ENCODE measurements at places on chromosomes 5 and 9. TPM values are rescaled to one million over a fixed set of nuclear protein-coding genes. Genes with fewer than 3 reads are reported as not detected.

DNA sequence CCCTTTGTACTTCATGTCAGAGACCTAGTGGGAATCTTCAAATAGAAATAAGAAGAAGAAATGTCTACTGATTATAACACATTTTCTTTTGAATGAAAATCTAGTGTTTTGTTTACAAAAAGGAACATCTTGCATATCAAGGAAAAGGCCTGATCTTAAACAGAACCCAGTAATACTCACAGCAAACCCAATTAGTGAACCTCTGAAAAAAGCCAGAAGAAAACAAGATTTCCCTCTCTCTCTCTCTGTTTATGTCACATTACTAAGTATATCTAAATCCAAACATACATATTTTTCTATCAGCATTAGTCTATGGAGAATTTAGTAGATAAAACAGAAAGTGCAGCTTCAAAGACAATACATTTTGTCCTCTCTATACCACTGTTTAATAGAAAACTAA, 457.9 kb downstream of the NR2F1-AS1 start:
- H3K27ac ChIP-seq: no peak overlapping the region
- no peaks in the 10 kb centered on the region for H3K36me3 ChIP-seq
- no peaks in the 10 kb centered on the region for H3K27me3 ChIP-seq
- H3K4me3 ChIP-seq: no peak overlapping the region
- H3K4me1 ChIP-seq: no peaks in the 10 kb centered on the region
- no peak for DNase-seq

DNA sequence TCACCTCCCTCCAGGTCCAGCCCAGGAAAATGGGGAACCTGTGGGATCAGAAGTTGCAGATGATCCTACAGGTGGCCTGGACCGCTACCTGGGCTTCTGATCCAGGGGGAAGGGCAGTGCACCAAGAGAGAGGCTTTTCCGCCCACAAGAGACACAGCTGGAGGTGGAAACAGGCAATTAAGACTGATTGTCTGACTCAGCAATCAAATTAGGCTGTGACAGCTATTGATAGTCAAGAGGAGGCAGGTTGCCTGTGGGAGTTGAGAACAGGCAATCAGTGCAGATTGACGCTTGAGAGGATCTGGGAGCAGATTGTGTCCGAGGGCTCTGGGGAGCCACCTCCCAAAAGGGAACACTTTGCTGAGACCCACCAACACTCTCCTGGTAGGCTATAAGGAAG, 71.1 kb upstream of the SLC44A1 start:
- no peak for DNase-seq
- no peak overlapping the region for H3K4me3 ChIP-seq
- H3K27me3 ChIP-seq: no peaks in the 10 kb centered on the region
- H3K36me3 ChIP-seq: no peaks in the 10 kb centered on the region
- H3K4me1 ChIP-seq: no peaks in the 10 kb centered on the region

DNA sequence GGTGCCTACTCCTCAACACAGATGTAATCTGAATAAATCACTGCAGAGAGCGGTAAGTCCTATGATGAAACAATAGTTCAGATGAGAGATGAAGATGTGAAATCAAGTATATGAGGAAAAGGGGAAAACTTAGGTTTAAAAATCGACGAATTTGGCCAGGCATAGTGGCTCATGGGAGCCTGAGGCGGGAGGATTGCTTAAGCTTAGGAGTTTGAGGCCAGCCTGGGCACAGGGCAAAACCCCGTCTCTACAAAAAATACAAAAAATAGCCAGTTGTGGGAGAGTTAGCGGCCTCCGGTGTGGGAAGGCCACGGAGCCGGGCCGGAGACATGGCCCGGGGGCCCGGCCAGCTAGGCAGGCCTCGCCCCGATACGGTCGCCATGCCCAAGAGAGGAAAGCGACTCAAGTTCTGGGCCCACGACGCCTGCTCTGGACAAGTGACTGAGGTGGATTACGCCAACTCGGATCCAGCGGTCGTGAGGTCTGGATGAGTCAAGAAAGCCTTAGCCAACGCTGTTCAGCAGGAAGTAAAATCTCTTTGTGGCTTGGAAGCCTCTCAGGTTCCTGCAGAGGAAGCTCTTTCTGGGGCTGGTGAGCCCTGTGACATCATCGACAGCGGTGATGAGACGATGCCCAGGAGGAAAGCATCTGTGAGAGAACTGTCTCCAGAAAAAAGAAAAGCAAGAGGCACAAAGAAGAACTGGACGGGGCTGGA, 62.8 kb upstream of the SUB1 start:
- H3K4me1 ChIP-seq: no peaks in the 10 kb centered on the region
- no peaks in the 10 kb centered on the region for H3K27me3 ChIP-seq
- DNase-seq: peak; percentile 21
- no peak overlapping the region for H3K27ac ChIP-seq
- H3K36me3 ChIP-seq: no peaks in the 10 kb centered on the region

- DNase-seq: no peak
- no peaks in the 10 kb centered on the region for H3K4me1 ChIP-seq
- no peaks in the 10 kb centered on the region for H3K27me3 ChIP-seq
- H3K4me3 ChIP-seq: no peak overlapping the region
Observed at GRCh38 chr9:122402403-122402871, 31.6 kb downstream of the PTGS1 start.

- no peaks in the 10 kb centered on the region for H3K27me3 ChIP-seq
- peak; percentile 23 for DNase-seq
- no peak overlapping the region for H3K4me3 ChIP-seq
- no peaks in the 10 kb centered on the region for H3K36me3 ChIP-seq
Observed at GRCh38 chr5:55438998-55439397, 95.8 kb downstream of the PLPP1 start.

ANKRD18A gene
- 5.6 TPM for total RNA-seq

PCDHGC5 gene
- 2.5 TPM for total RNA-seq

MEIKIN gene
- total RNA-seq: not detected

Measured in transverse colon (tissue), 4 donors.